Activated T-cell treated with anti-CD3 and anti-CD28 coated beads, Interleukin-2, amount 50 U/mL, for 1 hour (primary cell): ENCODE measurements at places on chromosomes 5 and 9.

GRCh38 chr5:11247224-11247623, 486.2 kb upstream of the DAP start:
- no peak for DNase-seq

GRCh38 chr9:125878164-125878631, 131.0 kb downstream of the PBX3 start:
- DNase-seq = no peak

DNA sequence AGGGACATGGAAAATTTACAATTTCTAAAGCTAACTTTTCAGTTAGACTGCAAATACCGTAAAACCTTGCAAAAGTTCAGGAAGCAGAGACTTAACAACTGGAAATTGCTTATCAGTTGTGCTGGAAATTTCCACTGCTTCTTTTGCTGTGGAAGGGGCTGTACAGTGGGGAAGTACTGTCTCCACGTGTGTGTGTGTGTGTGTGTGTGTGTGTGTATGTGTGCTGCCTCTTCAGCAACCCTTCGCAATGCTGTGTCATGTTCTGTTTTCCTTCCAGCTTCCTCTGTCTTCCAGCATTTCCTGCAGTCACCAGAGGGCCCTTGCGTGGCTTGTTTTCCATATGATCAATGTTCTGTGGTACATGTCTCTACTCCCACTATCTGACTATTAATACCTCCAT, 87.5 kb upstream of the RANBP3L start:
- no peak for DNase-seq

GRCh38 chr5:82538339-82539034, 260.3 kb upstream of the RPS23 start:
- DNase-seq = no peak
